ENCODE measurements at places on chromosomes 13 and 19.

DNA sequence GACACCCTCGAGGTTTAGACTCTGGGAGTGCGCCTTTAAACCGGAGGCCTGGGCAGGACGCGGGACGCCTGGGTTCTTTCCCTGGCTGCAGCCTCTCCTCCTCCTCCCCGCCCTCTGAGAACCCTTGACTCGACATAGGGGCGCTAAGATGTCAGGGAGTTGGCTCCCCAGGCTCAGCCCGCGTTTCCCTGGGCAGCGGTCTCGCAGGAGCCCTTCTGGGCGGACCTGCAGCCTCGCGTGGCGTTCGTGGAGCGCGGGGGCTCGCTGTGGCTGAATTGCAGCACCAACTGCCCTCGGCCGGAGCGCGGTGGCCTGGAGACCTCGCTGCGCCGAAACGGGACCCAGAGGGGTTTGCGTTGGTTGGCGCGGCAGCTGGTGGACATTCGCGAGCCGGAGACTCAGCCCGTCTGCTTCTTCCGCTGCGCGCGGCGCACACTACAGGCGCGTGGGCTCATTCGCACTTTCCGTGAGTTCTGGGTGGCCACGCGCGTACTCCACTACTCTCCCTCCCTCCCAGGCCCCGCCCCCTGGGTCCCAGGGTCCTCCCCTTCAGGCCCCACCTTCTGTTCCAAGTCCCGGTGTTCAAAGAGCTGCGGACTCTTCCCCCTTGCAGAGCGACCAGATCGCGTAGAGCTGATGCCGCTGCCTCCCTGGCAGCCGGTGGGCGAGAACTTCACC lies 1.3 kb downstream of the ICAM5 start:
- DNase-seq, result peak; percentile 52

- DNase-seq, result no peak
Observed at GRCh38 chr13:51327961-51328360, 11.5 kb upstream of the SERPINE3 start.

GRCh38 chr13:113146750-113147149 lies 11.7 kb upstream of the PROZ start:
- DNase-seq, result no peak

DNA sequence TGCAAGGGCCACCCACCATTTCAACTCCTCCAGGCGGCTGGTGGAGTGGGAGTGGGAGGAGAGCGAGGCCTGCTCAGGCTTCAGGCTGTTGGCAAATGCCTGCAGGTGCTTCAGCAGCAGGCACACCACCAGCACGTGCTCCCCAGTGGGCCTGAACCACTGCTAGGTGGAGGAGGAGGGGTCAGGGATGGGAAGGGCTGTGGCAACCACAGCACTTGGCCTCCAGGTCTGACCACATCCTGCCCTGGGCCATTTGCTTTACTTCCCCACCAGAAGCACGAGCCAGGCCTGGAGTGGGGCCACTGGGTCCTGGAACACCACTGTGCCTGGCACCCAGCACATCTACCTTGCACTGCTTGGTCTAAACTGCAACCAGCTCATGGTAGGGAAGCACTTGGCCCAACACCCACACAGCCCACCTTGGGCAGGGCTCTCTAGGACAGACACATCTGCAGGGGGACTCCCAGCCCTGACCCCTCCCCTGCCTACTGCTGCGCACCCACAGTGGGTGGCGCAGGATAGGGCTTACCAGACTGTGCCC lies 26.2 kb downstream of the TUBA3C start:
- DNase-seq, result no peak

- DNase-seq, result no peak
Observed at GRCh38 chr13:41645331-41645730, 188.0 kb downstream of the RGCC start.

- no peak for DNase-seq
Observed at GRCh38 chr13:61275736-61276135, 139.9 kb downstream of the PCDH20 start.

DNA sequence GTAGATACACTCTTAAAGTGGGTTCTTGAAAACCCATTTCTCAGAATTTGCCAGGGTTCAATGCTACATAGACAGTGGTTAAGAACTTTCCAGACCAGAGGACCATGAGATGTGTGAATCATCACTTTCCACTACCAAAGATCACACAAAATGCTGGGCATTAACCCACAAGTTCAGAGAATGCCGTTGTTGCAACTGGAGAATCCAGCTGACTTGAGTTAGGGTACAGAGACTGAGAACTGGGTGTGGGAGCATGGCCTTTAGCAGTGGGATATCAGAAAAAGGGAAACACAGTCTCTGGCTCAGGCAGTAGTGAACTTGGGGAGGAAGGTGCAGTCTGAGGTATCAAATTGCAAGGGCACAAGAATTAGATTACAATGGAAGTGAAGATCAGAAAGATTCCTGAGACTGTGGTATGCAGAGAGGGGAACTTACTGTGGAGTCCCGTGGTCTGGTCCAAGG lies 51.5 kb upstream of the WDFY2 start:
- peak; percentile 48 for DNase-seq

DNA sequence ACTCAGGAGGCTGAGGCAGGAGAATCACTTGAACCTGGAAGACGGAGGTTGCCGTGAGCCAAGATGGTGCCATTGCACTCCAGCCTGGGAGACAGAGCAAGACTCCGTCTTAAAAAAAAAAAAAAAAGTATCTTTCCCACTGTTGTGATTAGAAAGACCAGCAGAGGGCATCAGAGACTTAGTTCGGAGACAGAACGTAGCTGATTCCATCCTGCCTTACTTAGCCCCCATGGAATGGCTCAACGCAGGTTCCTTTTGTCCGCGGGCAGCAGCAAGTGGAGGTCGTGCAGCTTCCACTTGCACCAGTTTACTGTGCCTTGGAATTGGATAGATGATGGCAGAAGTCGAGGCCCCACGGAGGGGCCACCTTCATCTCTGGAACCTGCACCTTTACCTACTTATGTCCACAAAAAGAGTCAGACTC lies 8.1 kb downstream of the TIMM29 start:
- DNase-seq, result peak; percentile 61

- DNase-seq, result no peak
Observed at GRCh38 chr13:74423434-74423833, 289.2 kb upstream of the KLF12 start.

- no peak for DNase-seq
Observed at GRCh38 chr19:48804496-48804895, 6.3 kb downstream of the BCAT2 start.

- DNase-seq, result no peak
Observed at GRCh38 chr13:91630946-91631345, 232.5 kb downstream of the GPC5 start.

DNA sequence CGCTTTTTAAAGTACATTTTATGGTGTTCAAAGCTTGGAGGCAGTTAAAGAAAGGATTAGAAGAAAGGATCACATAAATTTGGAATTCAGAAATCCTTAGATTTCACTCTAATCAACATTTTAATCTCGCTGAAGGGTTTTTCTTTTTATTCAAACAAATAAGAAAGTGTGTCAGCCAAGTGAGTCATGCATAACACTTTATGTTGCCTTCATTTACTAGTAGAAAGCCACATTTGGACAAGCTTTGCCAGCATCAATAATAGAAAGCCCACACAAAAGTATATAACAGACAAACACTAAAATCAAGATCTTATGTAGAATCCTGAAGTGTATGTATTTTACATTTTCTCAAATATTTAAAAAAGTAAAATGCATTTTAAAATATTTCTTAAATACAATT lies 154.9 kb upstream of the TRPC4 start:
- DNase-seq, result no peak

DNA sequence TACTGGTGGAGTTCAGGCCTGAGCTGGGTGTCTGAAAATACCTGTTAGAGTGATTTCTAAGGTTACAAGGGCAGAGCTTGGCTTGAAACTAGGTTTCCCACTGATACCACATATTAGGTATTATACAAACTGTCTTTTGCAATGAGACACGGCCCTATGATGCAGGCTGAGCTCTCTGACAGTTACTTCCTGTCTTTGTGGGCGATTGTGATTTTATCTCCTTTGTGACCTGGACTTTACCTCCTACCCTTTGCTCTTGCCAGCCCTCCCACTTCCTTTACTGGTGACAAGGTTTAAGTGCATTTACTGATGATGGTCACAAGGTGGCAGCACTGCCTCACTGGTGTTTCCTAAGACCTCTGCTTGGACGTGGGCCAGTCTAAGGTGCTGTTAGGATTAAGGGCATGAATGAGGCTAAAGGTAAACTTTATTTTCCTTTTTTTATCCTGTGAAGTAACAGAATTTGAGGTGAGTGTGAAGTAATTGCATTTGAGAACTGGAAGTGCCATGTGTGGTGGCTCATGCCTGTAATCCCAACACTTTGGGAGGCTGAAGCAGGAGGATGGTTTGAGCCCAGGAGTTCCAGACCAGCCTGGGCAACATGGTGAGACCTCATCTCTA lies 7.7 kb upstream of the CXCL17 start:
- DNase-seq, result peak; percentile 87

GRCh38 chr13:51229731-51230130 lies 7.5 kb downstream of the FAM124A start:
- DNase-seq, result no peak

GRCh38 chr13:46721054-46721453 lies 75.9 kb downstream of the ESD start:
- peak; percentile 42 for DNase-seq

DNA sequence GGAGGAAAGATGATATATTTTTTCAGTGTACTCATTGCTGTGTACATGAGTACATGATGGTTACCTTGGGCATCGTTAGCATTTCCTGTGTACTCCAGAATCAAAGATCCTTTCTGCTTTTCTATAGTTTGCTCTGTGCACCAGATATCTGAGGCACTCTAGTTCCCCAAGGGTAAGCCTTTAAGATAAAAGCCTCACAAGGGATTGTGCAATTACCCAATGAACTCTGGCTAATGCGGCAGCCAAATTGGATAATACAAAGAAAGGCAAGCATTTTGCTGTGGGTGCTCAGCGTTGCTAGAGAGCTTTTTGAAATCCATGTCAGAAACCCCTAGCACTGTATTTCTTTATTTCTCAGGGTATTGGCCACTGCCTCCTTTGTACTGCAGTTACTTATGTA lies 2.9 kb downstream of the CYSLTR2 start:
- no peak for DNase-seq

DNA sequence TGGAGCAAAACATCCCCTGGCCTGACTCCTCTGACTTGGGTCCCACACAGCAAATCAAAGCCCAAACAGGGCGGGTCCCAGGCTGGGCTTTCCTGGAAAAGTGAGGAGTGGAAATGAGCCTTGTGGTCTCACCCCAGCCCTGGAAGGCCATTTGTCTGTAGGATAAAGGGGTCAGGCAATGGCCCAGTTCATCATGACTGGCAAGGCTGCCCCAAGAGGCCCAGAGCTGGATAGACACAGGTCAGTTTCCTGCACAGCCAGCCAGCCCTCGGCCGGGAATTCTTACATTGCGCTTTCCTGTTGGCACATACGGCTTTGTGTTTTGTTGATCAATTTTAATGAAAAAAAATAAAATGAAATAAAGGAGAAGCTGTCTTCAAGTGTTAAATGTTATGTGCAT lies 174.3 kb downstream of the TSHZ3 start:
- no peak for DNase-seq

- no peak for DNase-seq
Observed at GRCh38 chr13:85616275-85616674, 182.9 kb downstream of the SLITRK6 start.

DNA sequence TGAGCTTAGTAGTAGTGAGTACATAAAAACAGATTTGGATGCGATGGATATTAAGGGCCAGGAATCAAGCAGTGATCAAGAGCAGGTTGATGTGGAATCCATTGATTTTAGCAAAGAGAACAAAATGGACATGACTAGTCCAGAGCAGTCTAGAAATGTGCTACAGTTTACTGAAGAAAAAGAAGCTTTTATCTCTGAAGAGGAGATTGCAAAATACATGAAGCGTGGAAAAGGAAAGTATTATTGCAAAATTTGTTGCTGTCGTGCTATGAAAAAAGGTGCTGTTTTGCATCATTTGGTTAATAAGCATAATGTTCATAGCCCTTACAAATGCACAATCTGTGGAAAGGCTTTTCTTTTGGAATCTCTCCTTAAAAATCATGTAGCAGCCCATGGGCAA lies 11.4 kb downstream of the CHAMP1 start:
- no peak for DNase-seq

DNA sequence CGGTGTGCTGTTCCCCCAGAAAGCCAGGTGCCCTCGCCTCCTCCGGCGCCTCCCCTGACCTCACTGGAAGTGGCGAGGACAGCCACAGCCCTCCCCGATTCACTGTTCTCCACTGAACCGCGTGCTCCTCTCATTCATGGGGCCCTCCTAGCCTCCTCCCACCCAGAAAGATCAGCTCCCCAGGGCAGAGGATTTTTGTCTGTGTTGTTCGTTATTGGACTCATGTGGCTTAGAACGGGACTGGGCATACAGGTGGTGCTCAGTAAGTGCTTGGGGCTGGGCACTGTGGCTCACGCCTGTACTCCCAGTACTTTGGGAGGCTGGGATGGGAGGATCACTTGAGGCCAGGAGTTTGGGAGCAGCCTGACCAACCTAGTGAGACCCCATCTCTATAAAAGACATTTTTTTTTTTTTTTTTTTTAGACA lies 3.8 kb downstream of the PRTN3 start:
- no peak for DNase-seq

GRCh38 chr19:611481-611868 lies 21.8 kb downstream of the HCN2 start:
- peak; percentile 82 for DNase-seq

GRCh38 chr13:51764184-51765141 lies 39.5 kb downstream of the DHRS12 start:
- DNase-seq, result peak; percentile 65

DNA sequence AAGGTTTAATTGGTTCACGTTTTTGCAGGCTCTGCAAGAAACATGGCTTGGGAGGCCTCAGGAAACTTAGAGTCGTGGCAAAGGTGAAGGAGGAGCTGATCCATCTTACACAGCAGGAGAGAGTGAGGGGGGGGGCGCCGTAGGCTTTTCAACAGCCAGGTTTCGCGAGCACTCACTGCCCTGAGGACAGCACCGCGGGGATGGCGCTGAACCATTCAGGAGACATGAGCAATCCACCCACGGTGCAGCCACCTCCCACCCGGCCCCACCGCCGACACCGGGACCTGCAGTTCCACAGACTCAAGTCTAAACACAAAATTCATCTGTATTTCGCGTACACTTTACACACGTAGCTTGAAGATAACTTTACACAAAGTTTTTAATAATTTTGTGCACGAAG lies 73.6 kb downstream of the KDM4B start:
- DNase-seq, result no peak

GRCh38 chr13:91400063-91400399 lies 1.6 kb downstream of the GPC5 start:
- DNase-seq, result no peak

GRCh38 chr13:111623743-111624505 lies 303.5 kb downstream of the TEX29 start:
- no peak for DNase-seq

GRCh38 chr13:104057861-104058260 lies 991.6 kb upstream of the SLC10A2 start:
- no peak for DNase-seq
